ENCODE measurements at places on chromosomes 12 and 14.
A peak's percentile ranks its signal among the peaks of the same experiment; 100 is the strongest.

DNA sequence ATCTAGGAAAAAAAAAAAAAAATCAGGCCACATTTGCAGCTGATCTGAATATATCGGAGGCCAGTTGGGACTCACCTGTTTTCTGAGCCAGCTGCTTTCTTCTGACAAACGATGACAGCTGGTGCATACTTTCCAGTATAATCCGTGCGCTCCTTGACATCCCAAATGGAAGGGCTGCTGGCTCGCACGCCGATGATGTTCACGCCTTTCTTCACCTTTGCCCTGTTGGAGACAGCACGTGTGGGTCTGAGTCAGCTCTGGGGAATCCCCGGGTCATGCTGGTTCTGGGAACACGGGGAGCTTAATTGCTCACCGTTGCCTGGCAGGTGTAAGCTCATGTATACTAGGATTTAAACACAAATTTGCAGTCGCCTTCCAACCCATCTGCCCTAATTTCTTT, 372.8 kb downstream of the TMEM132D start:
- no peak for DNase-seq

DNA sequence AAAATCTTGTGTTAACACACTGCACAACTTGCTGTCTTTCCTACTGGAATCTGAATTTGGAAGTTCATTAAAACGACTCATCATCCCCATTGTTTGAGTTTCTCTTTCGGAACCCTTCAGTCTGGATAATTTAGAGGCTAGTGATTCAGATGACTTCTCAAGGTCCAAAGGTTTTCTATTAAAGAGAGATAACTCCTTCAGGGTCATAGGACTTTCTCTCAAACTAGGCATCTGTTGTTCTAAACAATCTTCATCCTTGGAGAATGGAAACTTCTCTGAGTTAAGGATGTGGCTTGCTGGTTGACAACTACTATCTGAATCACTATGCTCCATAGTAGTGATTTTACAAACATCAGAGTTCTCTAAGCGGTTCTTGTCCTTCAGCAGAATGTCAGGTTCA, 4.4 kb downstream of the MLH3 start:
- DNase-seq = no peak

DNA sequence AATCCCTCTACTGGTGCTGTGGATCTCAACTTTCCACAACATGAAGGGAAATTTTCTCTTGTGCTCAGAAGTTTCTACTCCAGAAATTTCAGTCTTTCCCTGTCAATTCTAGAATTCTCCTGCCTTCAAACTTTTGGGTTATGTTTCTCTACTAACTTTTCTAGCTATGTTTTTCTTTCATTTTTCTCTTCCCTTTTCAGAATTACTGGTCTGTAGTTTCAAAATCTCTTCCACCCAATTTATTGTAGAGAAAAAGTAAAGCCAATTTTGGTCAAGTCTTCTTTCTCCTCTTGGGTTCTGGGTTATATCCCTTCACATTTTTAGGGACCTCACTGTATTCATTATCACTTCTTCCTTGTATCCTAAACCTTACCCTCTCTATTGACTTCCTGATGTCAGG, 18.9 kb downstream of the CNTN1 start:
- DNase-seq = no peak

DNA sequence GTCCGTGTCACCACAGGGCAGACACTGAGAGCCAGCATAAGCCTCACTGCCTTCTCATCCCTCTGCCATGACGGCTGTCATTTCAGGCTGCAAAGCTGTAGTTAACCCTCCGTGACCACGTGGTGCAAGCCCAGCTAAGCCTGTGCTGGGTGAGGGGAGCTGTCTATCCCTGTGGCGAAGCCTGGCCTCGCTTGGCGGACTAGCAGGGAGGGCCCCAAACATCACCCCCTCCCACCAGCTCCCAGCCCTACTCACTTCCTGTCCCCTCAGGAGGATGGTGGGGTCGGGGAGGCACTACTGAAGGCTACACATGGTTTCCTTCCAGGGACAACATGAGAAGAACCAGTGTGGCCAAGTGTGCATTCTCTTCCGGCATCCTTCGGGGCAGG, 88.2 kb downstream of the CHGA start:
- DNase-seq = no peak

- DNase-seq = no peak
Observed at GRCh38 chr12:6281081-6281809, 29.2 kb upstream of the PLEKHG6 start.

GRCh38 chr12:50637870-50638481, 125.9 kb upstream of the ATF1 start:
- peak; percentile 84 for DNase-seq
